Nucleus accumbens (tissue), 56 donors: ENCODE measurements at places on chromosomes 12 and 14.

DNA sequence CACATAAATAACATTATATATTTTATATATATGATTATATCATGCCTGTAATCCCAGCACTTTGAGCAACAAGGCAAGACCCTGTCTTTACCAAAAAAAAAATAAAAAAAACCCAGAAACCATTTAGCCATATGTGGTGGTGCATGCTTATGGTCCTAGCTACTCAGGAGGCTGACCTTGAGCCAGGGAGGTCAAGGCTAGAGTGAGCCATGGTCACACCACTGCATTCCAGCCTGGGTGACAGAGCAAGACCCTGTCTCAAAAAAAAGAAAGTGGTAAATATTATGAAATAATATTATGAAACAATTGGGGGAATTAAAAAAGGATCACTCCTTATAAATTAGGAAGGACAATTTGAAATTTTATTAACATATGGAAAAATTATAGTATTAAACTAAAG is 16.0 kb downstream of the RAD51B start:
- DNase-seq: no peak

DNA sequence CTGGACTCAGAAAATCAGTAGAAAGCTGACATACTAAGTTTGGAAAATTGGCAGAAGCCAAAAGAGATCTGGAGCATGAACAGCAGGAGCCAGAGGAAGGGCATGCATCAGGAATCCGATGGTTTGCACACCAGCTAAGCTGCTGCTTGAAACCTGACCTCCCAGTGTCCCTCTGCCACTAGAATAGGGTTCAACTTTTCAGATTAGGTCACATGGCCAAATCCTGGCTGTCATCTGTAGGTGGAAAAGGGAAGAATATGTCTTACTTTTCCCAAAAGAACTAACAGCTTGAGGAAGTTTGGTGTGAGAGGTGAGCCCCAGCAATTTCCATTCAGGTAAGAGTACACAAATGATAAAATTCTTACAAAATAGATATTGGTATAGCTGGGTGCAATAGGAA is 732.6 kb downstream of the RERGL start:
- no peak for DNase-seq

GRCh38 chr14:50667996-50668825 is at the start of gene SAV1:
Gene SAV1, minus strand, starts transcription at chr14:50668306. Its CDS starts 339 bp downstream, at chr14:50667967.
- peak; percentile 76 for DNase-seq

DNA sequence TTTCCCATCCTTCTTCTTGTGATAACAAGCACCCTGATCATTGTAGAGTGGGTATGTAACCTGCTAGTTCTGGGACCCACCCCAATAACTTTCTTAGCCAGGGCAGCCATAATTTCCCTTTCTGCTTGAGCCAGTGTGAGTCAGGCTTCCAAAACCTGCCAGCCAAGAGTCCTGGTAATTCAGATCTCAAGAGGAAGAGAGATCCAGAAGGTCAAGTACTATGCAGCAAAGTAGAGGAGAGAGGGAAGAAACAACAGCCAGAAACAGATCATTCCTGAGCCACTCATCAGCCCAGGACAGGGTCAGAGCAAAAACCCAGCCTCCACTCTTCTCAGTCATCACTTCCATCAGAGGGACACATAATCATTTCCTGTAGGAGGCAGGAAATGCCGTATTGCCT is 182.0 kb downstream of the DICER1 start:
- DNase-seq: no peak

GRCh38 chr12:77549383-77550128 is 281.1 kb upstream of the NAV3 start:
- DNase-seq: no peak

- DNase-seq: no peak
Observed at GRCh38 chr12:56634242-56634836, 4.2 kb upstream of the BAZ2A start.

- DNase-seq: no peak
Observed at GRCh38 chr12:116346741-116347140, 69.2 kb upstream of the MED13L start.

- DNase-seq: no peak
Observed at GRCh38 chr12:106907411-106907810, 48.3 kb upstream of the TMEM263 start.

DNA sequence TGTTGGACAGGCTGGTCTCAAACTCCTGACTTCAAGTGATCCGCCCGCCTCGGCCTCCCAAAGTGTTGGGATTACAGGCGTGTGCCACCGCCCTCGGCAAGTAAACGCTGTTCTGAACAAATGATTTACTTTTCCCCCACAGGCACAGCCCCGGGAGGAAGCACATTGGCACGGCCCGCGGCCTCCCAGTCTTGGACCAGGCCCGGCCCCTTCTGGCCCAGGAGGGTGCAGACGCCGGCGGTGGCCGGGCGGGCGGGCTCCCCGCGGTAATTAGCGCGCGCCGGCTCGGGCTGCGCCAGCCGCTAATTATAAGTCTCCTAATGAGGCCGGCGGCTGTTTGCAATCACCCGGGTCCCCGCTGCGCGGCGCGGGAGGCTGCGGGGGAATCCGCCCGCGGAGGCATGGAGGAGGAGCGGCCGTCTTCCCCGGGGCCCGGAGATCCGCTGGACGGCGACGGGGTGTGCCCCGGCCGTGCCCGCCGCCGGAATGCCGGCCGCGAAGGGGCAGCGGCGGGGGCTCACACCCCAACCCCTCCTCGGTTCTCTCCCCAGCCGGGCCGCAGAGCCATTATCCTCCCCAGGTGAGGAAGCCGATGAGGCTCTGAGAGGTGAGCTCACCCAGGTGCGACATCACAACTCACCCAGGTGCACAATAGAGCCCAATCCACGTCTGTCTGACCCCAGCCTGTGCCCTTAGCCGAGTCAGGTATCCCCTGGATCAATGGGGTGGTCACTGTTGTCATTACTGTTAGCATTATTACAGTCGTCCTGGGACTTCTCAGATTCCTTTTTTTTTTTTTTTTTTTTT is 3.3 kb upstream of the POP5 start:
- peak; percentile 14 for DNase-seq

DNA sequence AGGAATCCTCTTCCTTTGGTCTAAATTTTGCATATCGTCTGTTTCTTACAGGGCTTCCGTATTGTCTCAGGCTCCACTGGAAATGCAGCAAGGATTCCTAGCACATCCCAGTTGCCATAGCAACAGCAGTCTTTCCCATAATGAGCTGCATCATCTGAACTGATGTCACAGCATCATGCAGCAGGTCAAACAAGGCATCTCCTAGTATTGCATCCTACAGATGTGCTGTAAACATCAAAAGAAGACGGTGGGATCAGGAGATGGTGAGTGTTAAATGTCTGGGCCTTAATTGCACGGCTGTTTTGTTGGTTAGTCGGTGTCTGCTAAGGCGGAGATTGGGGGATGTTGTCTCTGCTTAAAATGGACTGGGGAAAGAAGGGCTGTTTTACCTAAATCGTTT is at the start of gene AKAP6:
AKAP6 (plus strand) TSS at position 153 of the 400 bp plus-strand sequence. CDS start 104,196 bp downstream, outside the sequence.
- DNase-seq: no peak

- no peak for DNase-seq
Observed at GRCh38 chr14:99481745-99482099, 513 bp downstream of the CCNK start.

GRCh38 chr14:31360919-31361662 is 59.3 kb downstream of the HEATR5A start:
- no peak for DNase-seq

- no peak for DNase-seq
Observed at GRCh38 chr12:13941258-13942249, 39.8 kb downstream of the GRIN2B start.

- no peak for DNase-seq
Observed at GRCh38 chr14:90839889-90840266, 23.6 kb upstream of the TTC7B start.

- DNase-seq: no peak
Observed at GRCh38 chr12:132108211-132108832, 35.8 kb downstream of the DDX51 start.

DNA sequence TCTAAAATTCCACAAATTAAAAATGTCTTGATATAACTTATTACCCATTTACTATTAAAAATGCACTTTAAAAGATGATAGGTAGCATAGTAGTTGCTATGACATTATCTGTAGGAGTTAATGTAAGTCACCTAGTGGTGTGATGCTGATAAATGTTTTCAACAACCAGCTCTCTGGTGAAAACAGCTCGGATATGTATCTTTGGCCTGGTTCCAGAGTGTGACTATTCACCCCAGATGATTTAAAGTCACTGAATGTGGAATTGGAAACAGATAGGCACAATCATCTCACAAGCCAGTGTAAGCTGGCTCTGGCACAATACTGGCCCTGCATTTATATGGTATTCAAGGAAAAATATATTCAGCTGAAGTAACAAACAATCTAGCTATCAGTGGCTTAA is 9.2 kb upstream of the CCDC196 start:
- DNase-seq: no peak

- no peak for DNase-seq
Observed at GRCh38 chr14:67851785-67852410, 32.3 kb downstream of the RAD51B start.

GRCh38 chr14:24171422-24172260 is at the start of gene REC8:
Gene REC8, plus strand, starts transcription at chr14:24172080. Its CDS starts 473 bp downstream, at chr14:24172553.
- peak; percentile 93 for DNase-seq

DNA sequence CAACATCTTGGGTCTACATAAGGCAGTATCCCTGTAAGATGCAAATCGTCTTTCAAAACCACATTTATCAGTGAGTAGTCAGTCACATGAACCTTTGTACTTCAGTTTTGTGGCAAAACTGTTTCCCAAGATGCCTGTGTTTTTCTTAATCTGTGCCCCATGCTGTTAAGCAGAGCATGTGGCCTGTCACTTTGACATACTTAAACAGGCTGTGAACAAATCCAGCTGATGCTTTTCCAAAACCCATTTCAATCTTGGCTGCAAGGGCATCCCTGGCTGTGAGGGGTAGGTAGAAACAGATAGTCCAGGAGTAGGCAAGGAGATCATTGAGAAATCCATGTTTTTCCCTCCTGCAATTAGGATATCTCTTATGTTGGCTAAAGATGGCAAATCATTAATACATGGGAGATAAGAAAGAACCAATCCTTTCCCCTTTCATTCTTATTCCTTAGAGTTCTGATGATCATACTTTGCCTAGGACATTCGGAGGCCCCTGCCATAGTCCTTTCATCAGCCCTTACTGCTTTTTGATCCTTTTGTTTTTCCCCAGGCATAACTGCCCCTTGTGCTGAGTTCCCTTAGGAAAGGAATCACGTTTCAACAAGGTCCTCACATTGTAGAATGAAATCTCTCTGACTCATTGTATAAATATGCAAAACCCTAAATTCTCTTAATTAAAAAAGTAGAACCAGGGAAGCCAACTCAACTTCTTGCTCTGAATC is 121.1 kb upstream of the EEA1 start:
- no peak for DNase-seq

DNA sequence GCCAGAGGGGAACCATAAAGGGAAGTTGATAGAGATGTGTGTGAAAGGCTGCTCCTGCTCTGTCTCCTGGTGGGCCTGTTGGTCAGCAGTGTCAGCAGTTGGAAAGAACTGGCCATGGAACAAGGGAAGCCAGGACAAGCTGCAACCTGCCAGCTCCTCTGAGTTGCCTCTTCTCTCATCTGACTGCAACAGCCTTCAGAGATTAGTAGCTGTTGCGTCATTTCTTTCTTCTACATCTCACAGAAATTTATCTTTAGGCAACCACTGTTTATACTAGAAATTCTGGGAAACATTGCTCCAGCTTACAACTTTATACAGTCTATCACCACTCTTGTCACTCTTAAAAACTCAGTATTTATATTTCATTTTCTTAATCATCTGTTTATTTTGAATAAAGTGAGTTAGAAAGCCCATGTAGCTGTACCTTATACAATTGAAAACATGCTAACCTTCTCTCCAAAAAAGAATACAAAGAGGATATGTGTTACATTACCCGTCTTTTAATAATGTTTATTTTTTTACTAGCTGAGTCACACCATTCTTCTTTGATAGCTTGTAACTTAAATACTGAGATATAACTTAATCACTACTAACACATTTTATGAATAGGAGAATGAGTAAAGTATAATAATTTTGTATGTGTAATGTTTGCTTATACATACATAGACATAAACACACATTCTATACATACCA is 224.2 kb downstream of the LRFN5 start:
- no peak for DNase-seq

DNA sequence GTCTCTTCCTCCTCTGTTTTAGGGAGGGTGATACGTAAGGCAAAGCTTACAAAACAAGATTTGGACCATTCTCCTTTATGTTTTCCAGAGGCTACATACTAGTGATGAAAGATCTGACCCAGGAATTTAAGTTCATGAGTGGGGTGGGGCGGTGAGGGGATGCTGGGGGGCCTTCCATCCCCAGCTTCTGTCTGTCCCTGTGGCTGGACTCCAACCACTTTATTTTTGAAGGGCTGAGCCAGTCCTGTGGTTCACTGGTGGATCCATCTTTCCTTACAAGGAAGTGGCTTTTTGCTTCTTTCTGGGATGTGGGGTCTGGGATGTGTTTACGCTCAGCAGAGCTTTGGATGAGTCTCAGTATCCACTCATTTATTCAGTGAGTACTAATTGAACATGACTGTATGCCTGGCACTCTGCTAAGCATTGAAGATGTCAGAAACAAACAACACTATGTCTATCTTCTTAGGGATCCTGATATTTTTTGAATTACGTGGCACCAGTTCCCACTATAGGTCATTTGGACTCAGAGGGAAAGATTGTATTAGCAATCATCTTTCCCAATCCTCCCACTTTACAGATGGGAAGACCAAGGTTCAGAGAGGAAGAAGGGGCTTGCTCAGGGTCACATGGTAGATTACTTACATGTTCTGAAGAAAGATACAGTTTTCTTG is 291.8 kb upstream of the TBX3 start:
- no peak for DNase-seq

- peak; percentile 7 for DNase-seq
Observed at GRCh38 chr14:99035268-99035667, 236.7 kb downstream of the BCL11B start.

- DNase-seq: no peak
Observed at GRCh38 chr12:90953956-90954421, 987 bp downstream of the CCER1 start.

- no peak for DNase-seq
Observed at GRCh38 chr12:130087222-130087621, 75.0 kb upstream of the FZD10 start.

DNA sequence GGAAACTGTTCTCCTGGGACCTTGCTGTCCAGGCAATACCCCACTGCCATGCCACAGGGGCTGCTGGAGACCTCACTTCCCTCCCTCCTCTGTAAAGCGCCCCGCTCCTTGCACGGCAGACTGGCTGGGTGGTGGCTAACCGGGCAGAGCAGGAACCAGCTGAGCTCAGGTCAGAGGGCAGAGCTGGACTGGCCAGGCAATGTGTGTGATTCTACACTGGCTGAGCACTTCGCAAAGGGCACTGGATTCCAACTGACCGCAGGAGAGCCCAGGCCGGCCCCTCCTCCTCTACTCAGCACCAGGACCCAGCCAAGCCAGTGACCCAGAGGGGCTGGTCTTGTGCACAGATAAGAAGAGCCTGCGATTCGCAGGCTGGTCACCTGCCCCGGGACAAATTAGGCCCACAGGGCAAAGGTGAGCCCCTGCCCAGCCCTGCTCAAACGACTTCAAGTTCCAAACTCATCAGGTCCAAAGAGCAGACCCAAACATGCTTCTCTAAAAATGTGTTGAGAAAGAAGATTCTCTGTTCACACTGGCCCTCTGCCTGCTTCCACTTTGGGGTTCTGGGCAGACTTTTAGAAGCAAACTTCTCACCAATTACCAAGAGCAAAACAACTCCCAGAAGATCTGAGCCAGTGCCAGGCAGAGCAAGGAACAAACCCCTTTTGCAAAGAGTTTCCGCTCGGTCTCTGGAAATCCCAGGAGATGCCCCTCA is 54.9 kb upstream of the DIO3 start:
- no peak for DNase-seq

GRCh38 chr12:454833-455232 is 4.9 kb upstream of the B4GALNT3 start:
- no peak for DNase-seq
